ENCODE measurements at places on chromosomes 6 and 20.

DNA sequence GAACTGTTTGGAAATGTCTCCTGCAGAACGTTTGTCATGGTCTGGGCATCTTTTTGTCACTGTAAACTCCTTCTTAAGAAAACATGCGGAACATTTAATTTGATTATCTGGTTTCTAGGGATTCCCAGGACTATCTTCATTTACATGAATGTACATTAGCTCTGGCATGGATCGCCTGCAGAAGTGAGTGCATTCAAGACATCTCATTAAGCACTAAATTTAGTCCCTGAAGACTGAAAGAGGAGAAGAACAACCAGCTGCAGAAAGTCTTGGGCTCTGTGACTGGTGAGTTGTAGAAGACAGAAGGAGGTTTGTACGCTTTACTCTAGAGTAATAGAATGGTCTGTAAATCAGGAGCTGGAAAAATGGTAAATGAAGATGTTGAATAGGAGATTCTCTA, 540.7 kb downstream of the BCKDHB start:
- no peak for DNase-seq

GRCh38 chr20:10854976-10855375, 181.2 kb upstream of the JAG1 start:
- no peak for DNase-seq

- DNase-seq: no peak
Measured at GRCh38 chr6:155417454-155417853, 38.2 kb downstream of the NOX3 start.

DNA sequence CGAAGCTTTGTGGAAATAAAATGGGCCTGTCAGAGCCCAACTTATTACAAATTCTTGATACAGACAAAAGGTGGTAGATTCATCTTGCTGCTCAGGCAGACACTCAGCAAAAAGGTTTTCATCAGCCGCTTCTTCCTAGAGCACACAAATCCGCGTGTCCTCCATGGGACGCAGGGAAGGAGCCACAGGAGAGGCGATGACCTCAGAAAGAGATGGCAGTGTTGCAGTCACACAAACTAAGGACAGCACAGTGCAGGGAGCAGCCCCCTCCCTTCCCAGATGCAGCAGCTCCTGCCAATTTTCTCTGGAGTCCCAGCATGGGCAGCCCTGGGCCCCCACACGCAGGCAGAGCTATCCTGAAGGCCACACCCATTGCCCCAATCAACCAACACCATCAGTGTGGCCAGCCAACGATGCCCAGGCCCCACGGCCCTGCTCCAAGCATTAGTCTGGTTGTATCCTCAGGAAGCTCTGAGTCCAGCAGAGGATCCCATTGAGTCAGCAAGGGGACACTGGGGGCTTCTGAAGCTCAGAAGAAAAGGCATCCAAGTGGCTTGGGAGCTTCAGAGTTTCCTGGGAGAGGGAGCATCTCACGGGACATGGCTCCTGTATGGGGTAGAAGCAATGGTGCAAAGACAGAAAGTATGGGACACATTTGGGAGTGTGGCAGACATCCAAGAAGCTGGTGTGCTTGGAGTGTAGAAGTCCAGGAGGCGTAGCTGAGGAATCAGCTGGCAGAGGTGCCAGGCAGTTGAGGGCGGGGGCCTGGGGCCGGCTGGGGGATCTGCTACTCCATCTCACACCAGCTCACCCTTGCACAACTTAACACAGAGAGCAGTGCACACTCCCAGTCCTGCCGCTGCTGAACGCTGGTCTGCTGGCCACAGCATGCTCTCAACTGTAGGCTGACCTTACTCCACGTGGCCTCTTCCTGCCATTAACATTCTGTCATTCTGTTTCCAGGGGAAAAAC, 142.1 kb upstream of the CST7 start:
- DNase-seq: no peak

DNA sequence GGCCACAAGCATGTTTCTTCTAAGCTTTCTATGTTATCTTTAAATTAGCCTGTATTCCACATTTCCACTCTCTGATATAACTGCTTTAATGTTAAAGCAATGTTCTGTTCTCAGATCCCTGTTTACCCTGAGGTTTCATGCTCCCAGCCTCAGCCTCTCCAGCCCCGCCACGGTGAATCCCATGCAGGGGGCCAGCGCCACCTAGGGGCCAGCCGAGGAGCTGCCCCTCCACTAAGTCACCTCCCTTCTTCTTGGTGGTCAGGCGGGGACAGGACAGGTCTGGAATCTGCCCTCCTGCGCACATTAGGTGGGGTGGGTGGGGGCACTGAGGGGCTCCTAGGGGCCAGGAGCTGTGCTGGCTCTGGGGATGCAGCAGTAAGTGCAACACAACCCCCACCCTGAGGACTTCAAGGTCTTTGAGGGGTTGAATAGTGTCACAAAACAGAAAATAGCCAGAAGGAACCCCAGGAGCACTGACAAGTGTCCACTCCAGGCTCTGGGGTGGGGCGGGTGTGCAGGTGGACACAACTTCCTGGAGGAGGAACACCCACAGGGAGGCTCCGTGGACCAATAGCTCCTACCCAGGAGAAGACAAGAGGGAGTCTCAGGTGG, 61.6 kb downstream of the RAB44 start:
- DNase-seq: peak; percentile 93

Data from HTR-8/SVneo (cell line).